ENCODE measurements at places on chromosomes 4 and X.

DNA sequence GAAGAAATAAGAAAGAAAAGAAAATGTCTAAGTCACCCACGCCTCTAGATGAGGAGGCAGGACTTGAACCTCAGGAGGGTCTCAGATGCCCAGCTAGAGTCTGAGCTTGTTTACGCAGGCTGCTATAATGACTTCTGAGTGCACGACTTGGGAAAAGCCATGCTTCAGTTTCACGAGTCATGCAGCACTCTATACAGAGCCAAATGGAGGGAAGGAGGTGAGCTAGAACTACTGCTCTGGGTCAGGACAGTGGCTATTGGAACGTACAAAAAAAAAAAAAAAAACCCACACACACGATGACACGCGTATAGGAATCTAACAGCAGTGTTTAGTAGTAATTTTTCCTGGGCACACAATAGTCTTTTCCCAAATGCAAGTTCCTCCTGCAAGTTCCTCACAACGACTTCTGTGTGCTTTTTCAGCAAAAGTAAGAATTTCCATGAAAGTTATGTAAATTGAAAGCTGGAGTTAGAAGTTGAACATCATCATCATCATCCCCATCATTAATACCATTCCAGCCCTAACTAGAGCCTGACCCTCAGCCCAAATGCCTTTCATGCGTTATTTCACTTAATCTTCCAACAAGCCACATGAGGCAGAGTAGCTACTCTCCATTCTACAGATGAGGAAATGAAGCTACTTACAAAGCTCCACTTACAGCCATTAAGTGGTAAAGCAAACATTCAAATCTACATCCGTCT lies 36.6 kb downstream of the IRF2 start:
- no peak for DNase-seq

- no peak for DNase-seq
These were observed 92.4 kb downstream of the ATRX start for GRCh38 chrX:77693594-77693993.

DNA sequence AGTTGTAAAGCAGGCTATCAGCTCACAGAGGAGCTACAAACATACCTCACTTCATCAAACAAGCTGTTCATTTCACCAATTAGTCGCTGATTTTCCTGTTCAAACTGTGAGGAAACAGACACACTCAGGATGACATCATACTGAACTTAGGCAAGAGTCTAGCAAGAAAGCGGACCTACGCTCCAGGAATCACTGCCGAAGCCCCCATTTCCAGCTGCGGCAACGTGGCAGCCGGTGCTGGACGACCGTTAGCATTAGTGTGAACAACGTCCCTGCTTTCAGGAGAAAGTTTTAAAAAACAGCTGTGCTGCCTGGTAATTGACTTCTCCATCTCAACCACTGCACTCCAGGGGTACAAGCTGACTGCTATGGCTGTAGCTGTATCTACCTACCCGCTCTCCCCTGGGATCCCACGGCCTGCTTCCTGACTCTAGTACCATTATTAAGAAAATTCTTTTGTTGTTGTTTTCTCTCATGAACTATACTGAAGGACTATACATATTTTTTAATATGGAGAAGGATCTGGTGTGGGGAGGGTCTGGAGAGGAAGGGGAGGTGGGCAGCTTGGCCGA lies 38.3 kb downstream of the NSG1 start:
- no peak for DNase-seq

DNA sequence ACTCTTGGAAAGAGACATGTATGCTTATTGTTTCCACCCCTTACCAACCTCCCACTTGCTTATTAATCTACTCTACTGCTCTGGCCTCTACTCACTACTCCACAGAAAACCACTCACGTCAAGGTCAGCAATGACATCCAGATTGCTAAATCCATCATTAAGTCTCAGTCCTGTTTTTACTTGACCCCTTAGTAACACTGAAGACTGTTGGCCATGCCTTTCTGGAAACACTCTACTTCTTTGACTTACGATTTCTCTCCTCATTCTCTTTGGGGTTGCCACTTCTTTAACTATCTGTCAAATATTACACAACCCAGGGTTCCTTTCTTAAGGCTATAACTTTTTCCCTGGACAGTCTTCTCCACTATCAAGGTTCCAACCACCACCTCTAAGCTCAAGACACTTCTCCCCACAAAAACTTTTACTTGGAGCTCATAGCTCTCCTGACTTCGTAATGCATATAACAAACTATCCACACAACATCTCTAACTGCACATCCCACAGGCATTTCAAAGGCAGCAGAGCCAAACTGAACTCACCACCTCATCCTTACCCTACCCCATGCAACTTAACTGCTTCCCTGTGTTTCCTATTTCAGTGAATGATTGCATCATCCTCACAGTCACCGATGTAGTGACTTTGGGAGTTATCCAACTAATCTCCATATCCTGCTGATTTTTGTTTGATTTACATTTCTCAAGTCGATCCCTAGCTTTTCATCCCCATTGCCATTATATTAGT lies 15.8 kb upstream of the MAGEA4 start:
- DNase-seq, result peak; percentile 29

DNA sequence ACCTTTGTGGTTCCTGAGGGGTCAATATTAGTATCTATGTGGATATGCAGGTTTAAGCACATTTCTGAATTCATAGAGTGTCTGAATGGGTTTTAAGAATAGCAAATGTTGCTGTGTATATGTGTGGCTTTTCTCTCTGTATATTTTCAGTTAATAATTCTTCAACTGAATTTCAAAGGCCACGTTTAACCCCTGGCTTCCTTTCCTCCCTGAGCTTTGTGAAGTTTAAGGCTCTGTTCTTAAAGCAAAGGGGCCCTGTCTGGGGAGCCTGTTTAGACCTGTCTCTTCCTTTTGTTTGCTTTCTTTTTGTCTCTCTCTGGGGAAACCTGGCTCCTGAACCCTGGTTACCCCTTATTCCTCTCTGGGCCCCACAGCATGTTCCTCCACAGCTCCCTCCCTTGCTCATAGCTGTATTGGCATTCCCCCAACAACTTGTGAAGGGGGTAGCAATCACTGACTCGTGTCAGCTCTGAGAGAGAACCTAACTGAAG lies 139.1 kb downstream of the COL4A6 start:
- peak; percentile 8 for DNase-seq

DNA sequence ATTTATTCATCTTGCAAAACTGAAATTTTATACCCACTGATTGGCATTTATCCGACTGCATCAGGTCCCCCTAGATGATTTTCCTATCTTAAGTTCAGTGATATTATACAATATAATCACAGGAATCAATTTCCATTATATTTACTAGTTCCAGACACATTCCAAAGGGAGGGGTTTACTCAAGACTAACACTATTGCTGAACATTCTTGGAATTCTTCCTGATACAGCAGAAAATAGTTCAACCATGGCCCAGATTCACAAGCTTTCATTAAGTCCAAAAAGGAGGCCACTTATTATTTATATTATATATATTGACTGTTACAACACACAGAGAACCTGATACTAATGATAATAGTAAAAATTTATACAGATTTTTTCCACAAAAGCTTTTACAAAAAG lies 2353.6 kb downstream of the PCDH7 start:
- no peak for DNase-seq

DNA sequence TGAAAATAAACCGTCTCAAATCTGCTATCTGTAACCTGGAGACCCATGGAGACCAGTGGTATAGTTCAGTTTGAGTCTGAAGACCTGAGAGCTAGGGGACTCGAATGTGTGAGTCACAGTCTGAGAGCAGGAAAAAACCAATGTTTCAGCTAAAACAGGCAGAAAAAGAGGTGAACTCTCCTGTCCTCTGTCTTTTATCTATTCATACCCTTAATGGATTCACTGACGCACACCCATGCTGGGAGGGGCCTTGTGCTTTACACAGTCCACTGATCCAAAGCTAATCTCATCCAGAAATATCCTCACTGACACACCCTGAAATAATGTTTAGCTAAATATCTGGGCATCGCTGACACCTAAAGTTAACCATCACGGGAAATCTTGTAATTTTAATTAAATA lies 297.9 kb downstream of the GPM6A start:
- no peak for DNase-seq

- DNase-seq, result no peak
These were observed 34.4 kb downstream of the BBS12 start for GRCh38 chr4:122766950-122767349.

DNA sequence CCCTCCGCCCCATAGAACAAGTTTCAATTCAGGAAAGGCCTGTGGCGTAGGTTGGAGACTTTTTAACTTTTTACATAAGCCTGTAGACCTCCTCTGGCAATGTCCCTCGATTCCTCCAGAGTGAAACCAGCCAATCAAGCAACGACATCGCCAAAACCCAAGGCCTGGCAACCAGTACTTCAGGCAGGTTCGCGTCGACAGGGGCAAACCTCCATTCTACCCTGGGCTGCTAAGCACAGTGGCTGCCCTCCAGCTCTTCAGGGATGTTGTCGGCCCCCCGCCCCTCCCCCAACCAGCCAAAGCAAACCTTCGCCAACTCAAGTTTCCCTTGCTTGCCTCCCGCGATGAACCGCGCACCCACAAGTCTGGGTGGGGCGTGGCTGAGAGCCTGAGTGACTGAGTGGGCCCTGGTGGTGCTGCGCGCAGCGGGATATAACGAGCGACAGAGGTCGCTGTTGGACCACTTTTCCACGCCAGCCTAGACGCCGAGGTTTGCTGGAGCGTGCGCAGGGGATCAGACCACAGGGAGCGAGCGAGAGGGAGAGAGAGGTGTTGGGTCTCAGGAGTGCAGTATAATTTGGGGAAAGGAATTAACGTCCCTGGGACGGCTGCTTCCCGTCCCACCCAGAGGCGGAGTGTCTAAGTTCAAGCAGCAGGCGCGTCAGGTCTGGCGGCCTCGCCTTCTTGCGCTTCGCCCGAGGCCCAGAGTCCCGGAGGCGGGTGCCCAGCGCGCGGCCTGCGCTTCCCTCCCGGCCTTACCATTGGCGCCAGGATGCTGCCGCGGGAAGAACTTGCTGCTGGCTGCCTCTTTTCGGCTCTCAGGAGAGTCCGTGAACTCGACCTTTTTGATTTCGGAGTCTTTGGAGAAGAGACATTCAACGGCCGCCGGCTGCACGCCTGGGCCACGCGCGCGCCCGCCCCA lies 9.0 kb upstream of the PITX2 start:
- DNase-seq, result peak; percentile 66
